ENCODE measurements at places on chromosomes 5 and 9. TPM values are rescaled to one million over a fixed set of nuclear protein-coding genes. Genes with fewer than 3 reads are reported as not detected.

NIPBL gene
- total RNA-seq: 45.1 TPM

GRCh38 chr9:78585909-78586308, 289.0 kb downstream of the PSAT1 start:
- H3K36me3 ChIP-seq: no peaks in the 10 kb centered on the region
- H3K27ac ChIP-seq: no peak overlapping the region
- no peaks in the 10 kb centered on the region for H3K4me1 ChIP-seq
- DNase-seq: no peak

DNA sequence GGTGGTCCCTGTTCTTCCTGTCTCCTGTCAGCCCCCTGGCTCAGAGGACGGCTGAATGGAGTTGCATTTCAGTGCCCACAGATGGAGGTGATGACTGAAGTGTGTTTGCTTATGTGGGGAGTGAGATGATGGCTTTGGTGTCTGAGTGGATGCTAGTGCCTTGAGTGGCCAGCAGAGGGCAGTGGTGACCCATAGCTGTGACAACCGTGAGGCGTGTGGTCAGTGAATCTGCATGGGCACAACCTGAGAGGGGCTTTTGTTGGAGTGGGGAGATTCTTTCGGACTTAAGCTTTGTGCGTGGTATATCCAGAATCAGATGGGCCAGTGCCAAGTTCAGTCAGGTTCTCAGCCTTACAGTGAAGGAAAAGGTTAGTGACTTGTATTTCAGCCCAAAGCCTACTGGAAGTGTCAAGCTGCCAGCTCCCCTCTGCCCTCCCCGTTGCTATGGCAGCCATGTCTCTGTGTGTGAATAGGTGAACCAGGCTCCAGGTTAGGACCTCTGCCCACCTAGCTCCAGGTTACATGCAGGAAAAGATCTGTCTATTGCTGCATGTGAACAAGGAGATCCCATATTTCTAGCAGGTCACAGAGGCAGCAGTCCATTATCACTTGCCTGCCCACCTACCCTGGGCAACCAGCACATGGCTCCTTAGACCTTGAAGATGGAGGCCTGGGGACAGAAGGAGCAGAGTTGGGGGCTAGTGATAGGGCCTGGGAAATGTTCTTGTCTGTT, 14.7 kb upstream of the CXXC5 start:
- no peak overlapping the region for H3K27ac ChIP-seq
- no peak overlapping the region for H3K4me3 ChIP-seq
- peak; percentile 85 for DNase-seq

GRCh38 chr9:88236511-88237478, 98.5 kb upstream of the SPATA31C2 start:
- H3K36me3 ChIP-seq: no peaks in the 10 kb centered on the region
- no peak overlapping the region for H3K4me3 ChIP-seq
- no peaks in the 10 kb centered on the region for H3K4me1 ChIP-seq
- no peak overlapping the region for H3K27ac ChIP-seq
- no peaks in the 10 kb centered on the region for H3K27me3 ChIP-seq

DNA sequence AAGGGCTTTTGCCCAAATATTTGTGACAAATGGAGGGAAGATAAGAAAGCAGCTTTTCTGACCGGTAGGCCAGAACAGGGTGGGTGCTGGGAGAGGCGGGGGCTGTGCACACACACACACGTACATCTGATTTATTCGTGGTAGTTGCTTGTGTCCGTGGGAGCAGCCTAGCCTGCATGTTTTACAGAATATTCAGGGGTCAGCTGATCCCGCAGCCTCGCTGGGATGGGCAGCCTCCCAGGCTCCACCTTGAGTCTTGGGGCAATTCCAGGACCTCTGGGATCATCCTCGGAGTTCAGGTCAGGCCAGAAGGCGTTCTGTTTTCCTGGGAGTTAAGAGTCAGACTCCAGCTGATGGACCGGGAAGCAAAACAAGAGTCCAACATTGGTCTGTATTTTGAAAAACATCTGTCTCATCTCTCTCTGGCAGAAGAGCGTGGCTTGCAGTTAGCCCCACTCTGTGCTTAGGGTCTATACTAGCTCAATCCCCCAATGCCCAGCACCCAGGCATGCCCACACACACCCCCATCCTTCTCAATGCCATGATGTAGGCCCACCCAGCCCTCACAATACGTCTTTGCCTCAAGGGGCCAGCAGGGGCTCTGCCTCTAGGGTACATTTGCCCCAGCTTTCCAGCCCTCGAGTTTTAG, 210.6 kb downstream of the GOLPH3 start:
- peaks cover 5% of the 10 kb centered on the region for H3K4me1 ChIP-seq
- H3K27ac ChIP-seq: no peak overlapping the region
- no peaks in the 10 kb centered on the region for H3K36me3 ChIP-seq
- H3K4me3 ChIP-seq: no peak overlapping the region
- DNase-seq: peak; percentile 25

GRCh38 chr9:134454476-134454857, 128.2 kb downstream of the RXRA start:
- no peaks in the 10 kb centered on the region for H3K27me3 ChIP-seq
- no peak overlapping the region for H3K4me3 ChIP-seq
- H3K4me1 ChIP-seq: peaks cover 16% of the 10 kb centered on the region
- H3K36me3 ChIP-seq: no peaks in the 10 kb centered on the region
- DNase-seq: no peak

FLT4 gene
- total RNA-seq: 3.3 TPM

- H3K4me1 ChIP-seq: peaks cover 11% of the 10 kb centered on the region
- DNase-seq: peak; percentile 49
- H3K4me3 ChIP-seq: peak overlapping the region; percentile 5
- no peaks in the 10 kb centered on the region for H3K36me3 ChIP-seq
Measured at GRCh38 chr5:37900692-37901091, 60.9 kb upstream of the GDNF start.

DNA sequence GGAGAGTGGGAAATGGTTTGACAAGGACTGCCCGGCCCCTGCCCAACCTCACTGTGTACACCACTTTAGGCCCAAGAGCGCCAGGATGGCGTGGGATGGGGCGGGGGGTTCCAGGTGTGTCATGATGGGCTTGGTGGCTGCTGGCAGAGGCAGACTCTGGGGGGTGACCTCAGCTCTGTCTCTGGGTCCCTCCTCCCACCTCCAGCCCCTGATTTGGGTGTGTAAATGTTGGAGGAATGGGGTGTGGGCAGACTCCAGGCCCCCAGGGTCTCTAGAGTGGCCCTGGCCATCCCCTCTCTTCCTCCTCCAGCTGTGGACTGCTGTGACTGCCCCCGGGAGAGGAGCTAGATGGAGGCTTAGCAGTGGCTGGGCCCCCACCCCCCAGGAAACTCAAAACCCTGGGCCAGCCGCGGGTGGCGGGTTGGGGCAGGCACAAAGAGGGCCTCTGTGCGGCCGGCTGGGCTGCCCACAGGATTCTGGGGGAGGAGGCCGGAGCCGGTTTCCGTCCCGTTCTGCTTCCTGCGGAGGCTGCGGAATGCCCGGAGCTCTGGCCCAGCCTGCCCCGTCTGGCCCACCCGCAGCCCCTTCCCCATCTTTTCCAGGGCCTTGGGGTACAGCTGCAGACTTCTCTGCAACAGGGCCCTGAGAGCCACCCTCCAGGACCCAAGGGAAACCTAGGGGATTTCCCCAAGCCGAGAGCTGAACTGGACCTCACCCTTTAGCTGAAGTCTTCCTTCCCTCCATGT, 23.1 kb downstream of the CXXC5 start:
- peak overlapping the region; percentile 98 for H3K27ac ChIP-seq
- H3K4me3 ChIP-seq: peak overlapping the region; percentile 67
- no peaks in the 10 kb centered on the region for H3K36me3 ChIP-seq
- DNase-seq: no peak
